T-helper 22 cell (primary cell): ENCODE measurements at places on chromosomes 2 and 18.

- DNase-seq = no peak
Observed at GRCh38 chr2:23083966-23084365, 301.0 kb upstream of the KLHL29 start.

DNA sequence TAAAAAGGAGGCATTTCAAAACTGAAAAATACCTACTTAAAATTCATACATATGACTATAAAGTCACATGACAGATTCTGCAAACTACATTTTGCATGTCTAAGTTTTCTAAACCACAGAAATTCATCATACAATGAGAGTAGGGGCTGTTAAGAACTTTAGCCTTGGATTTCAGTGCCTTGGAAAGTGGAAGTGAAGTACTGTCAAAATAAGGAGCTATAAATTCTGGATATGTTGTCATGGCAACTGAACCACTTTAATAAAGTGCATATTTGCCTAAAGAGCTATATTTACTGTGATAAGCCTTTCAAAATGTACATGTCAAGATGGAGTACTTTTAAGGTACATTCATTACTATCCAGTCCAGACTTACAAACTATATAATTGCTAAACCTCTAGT lies 227.1 kb downstream of the RAB3GAP1 start:
- DNase-seq = no peak

- DNase-seq = no peak
Observed at GRCh38 chr2:147631294-147631693, 213.5 kb upstream of the ACVR2A start.

GRCh38 chr2:140269000-140269399 lies 1488.8 kb upstream of the NXPH2 start:
- DNase-seq = no peak

- no peak for DNase-seq
Observed at GRCh38 chr18:25674183-25674582, 322.2 kb upstream of the ZNF521 start.
